ENCODE measurements at places on chromosomes 5 and 9.

- peak; percentile 65 for DNase-seq
These were observed 1.5 kb downstream of the RNF145 start for GRCh38 chr5:159207686-159208513.

DNA sequence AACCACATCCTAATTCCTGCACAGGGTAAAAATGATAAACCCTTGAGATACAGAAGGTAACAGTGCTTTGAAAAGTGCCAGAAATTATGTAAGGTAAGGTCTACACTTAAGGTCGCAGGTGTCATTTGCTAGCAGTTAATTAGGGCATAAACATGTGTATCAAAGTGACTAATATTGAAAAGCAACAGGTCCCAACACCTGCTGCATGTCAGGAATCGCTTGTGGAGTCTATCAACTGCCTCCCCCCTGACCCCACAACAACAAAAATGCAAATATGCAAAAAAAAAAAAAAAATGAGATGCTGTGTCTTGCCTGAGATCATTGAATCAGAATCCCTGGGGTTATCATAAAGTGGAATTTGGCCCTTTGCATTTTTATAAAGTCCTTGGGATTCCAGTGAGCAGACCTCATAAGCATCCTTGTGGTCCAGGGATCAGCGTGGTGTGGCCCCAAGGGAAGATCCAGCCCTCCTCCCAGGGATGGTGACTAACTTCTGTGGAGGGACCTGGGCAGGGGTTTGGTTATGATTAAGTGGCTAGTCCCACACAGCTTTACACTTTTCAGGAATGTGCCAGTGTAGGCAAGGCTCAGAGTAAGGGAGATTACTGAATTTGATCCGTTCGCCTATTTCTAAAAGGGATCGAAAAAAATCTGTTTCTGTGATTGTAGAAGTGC is 92.5 kb upstream of the TNFSF8 start:
- DNase-seq, result no peak

- no peak for DNase-seq
These were observed 71.3 kb downstream of the VCAN start for GRCh38 chr5:83542839-83543238.

GRCh38 chr5:2271316-2271715 is 388.6 kb upstream of the IRX4 start:
- no peak for DNase-seq

GRCh38 chr5:159021901-159022556 is 77.7 kb downstream of the EBF1 start:
- no peak for DNase-seq

DNA sequence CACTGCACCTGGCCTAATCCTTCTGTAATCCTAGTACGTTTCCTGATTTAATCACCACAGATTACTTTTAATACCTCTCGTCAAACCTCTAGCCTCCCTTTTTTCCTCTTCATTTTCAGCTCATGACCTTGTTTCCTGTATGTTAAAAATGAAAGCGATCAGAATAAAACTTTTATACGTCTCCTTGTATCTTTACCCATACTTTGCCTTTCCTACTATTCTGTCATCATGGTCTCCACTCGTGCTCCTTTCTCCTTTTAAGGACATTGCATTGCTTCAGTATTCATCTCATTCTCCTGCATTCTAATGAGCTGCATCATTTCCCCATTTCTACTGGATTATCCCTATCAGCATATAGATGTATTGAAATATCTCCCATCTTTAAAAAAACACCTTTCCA is 8.5 kb downstream of the CDC42SE2 start:
- DNase-seq, result no peak

GRCh38 chr9:36764364-36765076 is 191.8 kb downstream of the MELK start:
- no peak for DNase-seq

Data from occipital lobe (tissue), 3 donors.